ENCODE measurements at places on chromosomes 12 and 14.

DNA sequence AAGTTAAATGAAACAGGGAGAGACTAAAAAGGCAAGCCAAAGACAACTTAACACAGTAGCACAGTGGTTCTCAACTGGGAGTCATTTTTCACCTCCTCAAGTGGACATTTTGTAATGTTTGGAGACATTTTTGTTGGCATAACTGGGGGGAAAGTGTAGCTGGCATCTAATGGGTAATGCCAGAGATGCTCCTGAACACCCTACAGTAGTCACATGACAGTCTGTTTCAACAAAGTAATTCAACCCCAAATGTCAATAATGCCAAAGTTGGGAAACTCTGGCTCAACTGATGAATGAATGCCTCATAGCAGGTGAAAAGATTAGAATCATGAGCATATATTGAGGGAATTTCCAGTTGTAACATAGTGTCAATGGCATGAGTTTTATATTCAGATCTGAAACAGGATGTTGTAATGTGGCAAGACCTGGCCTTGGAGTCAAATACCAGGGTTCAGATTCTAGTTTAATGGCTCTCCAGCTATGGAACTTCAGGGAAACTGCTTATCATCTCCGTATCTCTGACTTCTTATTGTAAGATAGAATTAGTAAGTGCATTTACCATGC, 2.4 kb upstream of the OR4K5 start:
- DNase-seq: no peak

DNA sequence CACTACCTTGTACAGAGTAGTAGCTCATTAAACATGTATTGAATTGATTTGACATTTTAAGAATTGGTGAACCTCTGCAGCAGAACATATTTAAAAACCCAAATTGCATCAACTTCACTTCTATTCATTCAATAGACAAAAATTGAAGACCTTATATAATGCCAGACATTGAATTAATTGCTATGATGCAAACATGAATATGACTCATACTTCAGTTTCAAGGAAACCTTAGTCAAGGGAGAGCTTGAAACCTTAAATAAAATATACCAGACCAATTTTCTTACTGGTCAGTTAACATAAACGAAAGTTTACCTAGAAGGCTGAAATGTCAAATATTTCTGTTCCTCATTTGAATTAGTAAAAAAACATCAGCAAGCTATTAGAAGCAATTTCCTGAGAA, 5.0 kb upstream of the MGAT4C start:
- DNase-seq: no peak

- no peak for DNase-seq
These were observed 88.5 kb downstream of the GPR135 start for GRCh38 chr14:59376686-59377085.

GRCh38 chr14:103127356-103127755, 4.1 kb downstream of the TNFAIP2 start:
- DNase-seq: no peak
